ENCODE measurements at places on chromosomes 5 and 9.

DNA sequence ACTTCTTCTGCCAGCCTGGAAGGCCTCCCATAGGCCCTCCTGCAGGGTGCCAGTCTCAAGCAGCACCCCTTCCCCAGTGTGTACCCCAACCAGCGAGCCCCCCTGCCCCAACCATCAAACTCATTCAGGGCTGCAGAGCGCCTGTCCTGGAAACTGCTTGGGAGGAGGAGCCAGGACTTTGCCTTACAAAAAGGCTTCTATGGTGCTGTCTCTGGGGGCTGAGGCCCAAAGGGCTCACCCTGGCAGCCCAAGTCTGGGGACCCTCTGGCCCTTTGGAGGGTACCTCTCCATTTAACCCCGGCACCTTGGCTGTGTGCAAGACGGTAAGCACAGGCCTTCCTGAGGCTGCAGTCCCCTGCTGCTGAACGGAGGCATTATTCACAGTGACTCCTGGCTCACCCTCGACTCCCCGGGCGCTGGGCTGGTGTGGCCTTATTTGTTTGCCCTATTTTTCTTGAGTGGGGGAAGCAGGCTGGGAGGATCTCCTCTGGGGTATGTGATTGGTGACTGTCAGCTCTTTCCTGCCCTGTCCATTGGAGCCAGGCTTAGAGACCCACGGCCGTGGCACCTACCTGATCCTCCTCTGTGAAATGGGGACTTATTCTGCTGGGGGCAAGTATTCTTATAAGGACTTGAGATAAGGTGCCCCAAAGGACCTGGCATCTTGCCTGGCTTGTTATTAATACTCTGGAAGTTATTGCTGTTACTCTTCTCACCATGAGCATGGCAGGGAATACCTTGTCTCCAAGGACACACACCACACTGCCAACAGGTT, 5.8 kb downstream of the LMX1B start:
- no peak for DNase-seq

GRCh38 chr5:142529626-142530278, 156.1 kb downstream of the FGF1 start:
- no peak for DNase-seq

DNA sequence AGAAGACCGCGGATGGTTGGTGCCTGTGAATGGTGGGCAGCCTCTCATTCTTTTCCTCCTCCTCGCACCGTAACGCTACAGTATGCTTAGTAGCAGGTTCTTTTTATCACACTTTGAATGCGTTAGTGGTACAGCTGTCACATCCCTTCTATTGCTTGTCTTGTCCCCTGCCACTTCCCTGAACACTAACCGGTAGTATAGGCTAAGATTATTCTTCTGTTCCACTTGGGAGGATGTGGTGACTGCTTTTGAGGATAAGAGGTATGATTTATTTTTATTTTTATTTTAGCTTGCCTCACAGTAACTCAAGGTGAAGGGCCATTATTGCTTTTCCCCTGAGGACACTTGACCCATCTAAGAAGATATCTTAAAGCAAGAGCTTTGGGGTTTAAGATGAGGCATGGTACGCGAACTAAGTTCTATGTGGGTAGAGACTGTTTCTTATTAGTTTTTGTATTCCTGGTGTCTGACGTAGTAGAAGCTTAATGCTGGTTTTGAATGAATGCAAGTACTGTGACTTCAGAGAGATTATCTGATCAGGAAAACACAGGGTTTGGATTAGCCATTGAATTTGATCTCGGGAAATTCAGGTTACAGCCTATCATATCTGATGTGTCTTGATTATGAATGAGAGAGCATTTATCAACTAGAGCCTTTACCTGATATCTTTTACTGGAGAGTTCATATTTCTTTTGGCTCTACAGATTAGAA, 951 bp downstream of the UNC13B start:
- DNase-seq: no peak

DNA sequence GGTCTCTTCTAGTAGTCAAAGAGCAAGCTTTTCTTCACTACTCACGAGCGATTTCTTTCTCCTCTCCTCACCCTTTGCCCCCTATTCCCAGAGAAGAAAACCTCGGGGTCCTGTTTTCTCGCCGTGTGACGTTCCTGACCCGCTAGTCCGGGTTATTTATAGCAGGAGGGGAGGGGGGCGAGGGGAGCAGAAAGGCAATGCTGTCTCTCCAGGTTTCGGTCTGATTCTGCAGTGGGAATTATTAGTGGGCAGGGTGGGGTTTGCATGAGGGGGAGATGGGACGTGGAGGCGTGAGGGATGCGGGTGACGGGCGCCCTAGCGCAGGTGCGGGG, 847 bp upstream of the GABRB2 start:
- DNase-seq: no peak

- DNase-seq: no peak
These were observed 203.6 kb downstream of the PIK3R1 start for GRCh38 chr5:68419081-68419636.

DNA sequence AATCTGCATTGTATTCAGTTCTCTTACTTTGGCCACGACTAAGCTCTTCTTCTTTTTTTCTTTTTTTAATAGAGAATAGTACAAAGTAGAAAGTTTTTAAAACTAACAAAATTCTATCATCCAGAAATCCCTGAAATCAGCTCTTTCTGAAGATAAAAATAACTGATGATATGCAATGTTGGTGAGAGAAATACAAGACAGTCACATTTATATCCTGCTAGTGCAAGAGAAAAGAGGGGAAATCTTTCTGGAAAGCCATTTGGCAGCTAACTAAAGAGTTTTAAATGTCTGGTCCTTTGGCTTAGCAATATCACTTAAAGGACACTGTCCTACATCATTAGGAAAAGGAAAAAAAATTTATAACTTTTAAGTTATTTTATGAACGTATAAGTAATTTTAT, 27.0 kb upstream of the FREM1 start:
- DNase-seq: no peak

GRCh38 chr5:59840200-59840601, 53.3 kb downstream of the PDE4D start:
- no peak for DNase-seq

GRCh38 chr5:132488590-132488989, 2.0 kb downstream of the IRF1 start:
- DNase-seq: no peak

- no peak for DNase-seq
These were observed 94.4 kb upstream of the IER5L start for GRCh38 chr9:129272348-129273025.

DNA sequence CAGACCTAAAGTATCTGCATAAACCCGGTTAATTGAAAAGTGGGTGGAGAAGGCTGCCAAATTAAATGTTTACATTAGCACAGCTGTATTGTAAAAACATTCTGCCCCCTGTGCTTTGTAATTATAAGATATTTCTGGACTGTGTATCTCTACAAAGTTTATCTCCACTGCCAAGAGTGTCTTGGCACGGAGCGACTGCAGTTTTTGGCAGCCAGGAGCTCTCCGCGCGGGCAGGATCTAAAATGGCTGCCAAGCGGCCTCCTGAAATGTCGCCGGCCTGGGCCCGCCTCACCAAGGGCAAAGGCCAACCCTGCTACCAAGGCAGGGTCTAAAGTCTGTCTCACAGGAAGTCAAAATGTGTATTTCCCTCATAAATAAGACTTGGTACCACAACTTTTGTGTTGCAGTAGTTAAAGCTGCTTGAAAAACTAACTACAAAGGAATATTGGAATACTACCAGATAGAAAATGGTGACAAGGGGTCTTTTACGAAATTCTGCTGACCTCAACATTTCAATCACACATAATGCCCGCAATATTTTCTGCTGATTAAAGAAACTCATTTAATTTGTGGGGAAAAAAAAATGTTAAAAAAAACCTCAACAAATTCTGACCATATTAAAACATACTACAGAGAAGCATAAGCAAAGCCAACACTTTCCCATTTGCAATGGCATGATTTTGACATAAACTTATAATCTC, 110.4 kb downstream of the NFIB start:
- no peak for DNase-seq

DNA sequence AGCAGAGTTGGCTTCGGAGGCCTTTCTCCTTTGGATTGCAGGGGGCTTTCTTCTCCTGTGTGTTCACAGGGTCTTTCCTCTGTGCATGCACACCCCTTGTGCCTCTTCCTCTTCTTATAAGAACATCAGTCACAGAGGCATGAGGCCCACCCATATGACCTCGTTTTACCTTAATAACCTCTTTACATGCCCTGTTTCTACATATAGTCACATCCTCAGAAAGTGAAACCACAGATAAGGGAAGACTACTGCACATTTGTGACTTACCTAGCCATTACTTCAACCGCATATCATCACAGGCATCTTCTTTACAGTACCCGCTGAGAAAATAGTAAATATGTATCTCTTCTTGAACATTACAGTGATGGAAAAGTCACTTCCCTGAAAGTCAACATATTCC, 204.9 kb upstream of the TARS1 start:
- DNase-seq: no peak

DNA sequence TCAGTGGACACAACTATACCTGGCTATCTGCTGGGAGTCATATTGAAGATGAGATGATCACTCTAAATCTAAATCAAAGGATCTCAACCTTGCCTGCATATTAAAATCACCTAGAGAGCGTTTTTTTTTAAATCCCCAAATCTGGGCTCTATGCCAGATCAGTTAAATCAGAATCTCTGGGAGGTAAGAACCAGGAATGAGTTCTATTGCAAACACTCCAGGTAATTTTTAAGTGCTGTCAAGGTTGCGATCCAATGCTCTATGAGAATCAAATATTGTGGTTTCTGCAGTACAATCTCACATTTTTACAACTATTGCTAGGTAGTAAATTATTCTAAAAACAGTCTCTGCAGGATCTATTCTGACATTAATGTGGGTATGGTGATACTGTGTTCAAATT, 202.3 kb upstream of the OR13F1 start:
- no peak for DNase-seq
